Fibroblast of gingiva (primary cell): ENCODE measurements at places on chromosomes 6 and 20.

DNA sequence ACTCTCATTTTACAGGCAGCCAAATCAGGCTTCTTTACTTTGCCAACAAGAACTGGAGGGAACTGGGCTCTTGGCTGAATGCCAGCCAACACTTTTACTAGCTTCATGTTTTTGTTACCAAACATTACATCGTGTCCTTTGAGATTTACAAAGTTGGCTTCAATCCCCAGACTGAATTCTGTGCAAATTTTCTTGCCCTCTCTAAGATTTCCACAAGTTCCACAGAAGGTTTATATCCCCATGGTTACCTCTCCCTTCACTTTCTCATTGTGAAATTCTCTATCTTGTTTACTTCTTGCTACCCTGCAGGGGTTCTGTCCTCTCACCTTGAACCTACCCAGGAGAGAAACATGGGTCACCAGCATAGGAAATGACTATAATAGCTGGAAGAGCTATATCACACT lies 37.6 kb upstream of the PLCB1 start:
- DNase-seq: peak; percentile 89

- no peak for DNase-seq
Measured at GRCh38 chr20:17658648-17658993, 23.4 kb downstream of the RRBP1 start.

DNA sequence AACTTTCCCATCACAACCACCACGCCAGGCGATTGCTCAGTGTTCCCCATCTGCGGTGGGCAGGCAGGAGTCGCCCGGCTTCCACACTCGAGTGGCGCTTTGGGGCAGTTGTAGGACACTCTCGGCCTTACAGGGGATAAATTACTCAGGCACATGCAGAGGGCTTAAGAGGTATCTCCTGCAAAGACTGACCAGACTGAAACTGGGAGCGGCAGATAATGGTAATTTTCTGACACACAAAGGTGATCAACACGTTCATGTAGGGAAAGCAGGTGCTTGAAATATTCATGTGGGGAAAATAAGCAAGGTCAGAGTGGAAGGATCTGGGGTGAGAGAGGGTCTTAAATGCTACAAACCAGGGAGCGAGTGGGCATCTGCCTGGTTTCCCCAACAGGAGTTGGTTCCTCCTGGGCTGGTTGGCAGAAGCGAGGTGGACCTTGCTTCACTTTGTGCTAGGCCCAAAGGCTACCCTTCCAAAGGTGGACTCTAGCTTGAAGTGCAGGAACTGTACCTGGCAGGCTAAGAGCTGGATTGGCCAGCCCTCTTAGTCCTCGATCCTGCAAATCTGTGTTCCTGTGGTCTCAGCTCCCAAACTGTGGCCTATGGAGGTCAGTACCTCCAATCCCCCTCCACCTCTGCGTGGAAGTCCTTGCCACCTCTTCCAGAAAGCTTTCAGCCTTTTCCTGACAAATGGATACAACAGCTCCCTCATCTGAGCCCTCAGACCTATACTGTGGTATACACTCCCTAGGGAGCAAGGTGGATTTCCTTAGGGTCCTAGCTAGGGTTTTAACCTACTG lies 16.7 kb downstream of the PLAGL2 start:
- no peak for DNase-seq

GRCh38 chr20:53408691-53409446 lies 184.8 kb downstream of the ZNF217 start:
- peak; percentile 32 for DNase-seq

DNA sequence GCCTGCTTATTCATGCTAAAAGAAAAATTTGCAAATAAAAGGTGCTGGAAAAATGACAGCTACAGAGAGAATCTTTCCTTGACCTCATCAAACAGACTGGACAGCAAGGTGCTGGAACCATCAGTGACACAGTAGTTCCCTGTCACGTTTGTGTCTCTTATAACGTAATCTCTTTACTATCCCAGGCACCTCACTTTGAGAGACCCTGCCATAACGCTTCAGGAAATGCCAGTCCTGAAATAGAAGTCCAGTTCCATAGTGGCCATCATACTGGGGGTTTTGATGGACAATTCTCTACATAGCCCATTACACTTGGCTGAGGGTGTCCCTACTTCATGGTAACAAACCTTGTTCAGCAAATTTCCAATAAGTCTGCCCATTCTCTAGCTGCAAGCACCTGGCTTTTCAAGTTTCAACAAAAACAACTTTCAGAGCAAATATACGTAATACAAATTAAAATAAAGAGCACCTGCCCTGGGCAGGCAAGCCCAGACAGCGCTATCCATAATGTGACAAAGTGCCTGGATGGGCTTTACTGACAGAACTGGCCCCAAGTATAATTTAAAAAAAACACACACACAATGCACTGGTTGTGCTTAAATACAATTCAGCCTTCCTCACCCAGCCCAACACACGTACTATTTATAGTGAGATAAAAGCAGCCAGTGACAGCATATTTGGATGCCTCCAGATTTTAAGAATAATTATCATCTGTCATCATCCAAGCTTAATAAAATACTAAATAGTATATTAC lies 38.7 kb downstream of the CNKSR3 start:
- DNase-seq: no peak

GRCh38 chr6:12069891-12070529 lies 57.9 kb downstream of the HIVEP1 start:
- DNase-seq: no peak

DNA sequence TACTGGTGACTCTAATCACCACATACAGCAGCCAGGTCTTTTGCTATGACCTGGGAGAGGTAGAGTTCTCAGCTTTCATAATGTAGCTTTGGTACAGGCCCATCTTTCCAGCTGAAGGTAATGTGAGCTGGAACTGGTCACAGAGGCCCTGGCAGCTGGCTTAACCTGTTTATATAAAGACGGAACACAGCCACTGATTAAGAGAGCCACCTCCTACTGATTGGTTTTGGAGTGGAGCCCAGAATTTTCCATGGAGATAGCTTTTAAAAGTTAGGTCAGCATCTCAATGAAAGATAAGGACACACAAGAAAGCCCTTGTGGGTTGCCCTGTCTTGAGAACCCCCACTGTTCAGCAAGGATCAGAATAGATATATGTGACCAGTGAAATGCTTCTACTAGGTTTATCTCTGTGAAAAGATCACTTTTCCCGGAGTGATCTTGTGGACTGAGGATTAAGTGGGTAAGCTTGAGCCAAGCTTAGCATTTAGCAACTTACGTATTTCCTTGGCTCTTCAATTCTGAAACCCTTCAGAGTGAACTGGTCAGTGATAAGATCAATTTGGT lies 213.7 kb upstream of the CITED2 start:
- peak; percentile 37 for DNase-seq

- no peak for DNase-seq
Measured at GRCh38 chr20:44336725-44337380, at the start of gene R3HDML. TSS of gene R3HDML (plus strand) at chr20:44337043. CDS start at chr20:44337158, 115 bp downstream.

DNA sequence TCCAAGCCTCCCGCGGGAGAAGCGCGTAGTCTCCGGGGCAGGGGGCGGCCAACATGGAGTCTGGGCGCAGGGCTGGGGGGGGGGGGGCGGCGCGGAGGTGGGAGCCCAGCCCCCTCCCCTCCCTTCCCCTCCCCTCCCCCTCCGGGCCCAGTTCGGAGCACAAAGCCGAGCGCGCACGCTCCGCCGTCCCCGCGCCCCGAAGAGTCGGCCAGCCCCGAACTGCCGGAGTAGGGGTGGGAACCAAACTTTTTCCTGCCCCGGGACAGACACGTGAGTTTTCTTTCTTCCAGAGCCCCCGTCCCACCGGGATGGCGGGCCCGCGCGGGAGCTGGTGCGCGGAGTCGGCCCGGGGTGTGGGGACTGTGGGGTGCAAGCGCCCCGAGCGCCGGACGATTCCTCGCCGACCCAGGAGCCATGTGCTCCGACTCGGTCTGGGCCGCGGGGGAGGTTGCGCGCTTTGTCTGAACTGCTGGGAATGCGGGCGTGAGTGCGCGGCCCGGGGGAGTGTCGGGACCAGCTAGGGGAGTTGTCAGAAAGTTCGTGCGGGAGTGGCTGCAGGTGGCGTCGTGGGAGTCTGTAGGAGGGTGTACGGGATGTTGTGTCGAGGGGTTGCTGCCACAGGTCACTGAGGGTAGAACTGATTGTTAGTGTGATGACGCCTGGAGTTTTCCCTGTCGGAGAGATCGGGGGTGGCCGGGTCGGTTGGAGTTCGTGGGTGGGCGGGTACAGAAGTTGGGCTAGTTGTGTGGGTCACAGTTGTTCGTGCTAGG lies 1.2 kb downstream of the TGIF2 start:
- DNase-seq: peak; percentile 23

DNA sequence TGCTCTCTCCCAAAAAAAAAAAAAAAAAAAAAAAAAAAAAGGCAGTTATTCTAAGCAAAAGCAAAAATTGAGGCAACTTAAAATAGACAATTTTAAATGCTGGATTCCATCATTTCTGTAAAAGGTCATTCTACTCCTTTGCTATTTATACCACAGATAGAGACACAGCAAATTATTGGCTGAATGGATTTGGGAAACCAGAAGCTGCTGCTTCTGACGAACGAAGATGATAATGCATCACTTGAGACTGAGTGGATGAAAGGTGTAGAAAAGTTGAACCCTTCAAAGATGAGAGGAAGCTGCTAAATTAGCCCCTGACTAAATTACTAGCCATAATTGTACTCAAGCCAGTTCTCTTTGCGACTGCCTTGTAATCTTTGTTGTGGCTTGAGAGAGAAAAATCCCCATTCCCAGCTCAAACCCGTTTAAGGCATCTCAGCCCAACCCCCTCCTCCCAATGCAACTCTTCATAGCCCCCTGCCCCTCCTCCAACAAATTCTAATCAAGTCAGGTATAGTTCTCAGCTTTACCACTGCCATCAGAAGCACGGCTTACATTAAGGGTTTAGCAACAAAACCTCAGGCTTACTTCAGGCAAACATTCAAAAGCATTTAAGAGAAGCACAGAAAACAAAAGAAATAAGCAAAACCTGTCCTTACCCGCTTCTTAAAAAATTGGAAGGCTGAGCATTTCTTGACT lies 1.0 kb downstream of the SGK1 start:
- no peak for DNase-seq

DNA sequence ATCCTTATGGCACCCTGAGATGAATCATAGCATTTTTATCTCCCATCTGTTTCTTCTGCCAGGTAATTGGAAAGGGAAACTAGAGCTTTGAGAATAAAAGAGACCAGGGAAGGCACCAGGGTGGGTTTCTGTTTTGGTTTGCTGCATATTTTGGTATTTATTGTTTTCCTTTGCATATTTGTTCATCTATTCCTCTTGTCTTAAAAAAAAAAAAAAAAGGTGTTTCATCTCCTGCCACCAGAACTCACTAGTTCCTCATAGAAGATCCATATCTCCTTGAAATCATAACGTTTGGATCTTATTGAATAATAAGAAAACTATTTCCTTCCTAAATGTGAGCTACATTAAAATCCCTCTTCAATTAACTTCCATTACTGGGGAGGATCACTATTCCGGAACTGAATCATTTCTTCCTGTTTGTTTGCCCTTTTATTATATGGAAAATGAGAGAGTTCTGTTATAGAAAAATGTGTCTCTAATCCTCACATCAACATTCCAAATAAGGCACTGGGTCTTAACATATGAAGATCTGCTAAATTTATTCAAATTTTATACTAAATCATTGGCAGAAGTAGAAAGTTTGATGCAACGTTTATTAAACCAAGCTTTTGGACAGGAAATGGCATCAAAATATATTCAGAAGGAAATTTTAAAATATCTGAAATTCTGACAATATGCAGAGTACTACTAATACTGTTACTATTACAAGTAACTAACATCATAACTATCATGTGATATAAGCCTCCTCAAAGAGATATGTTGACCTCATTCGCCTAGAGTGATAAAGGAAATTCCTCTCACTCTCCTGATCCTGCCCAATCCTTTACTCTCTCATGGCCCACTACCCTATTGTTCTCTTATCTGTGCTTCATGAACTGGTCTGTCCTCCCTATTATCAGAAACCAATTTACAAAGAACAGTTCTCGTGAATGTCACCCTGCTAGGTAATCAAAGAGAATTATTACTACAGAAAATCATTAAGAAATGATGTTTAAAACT lies 229.4 kb upstream of the RSPO3 start:
- DNase-seq: no peak

DNA sequence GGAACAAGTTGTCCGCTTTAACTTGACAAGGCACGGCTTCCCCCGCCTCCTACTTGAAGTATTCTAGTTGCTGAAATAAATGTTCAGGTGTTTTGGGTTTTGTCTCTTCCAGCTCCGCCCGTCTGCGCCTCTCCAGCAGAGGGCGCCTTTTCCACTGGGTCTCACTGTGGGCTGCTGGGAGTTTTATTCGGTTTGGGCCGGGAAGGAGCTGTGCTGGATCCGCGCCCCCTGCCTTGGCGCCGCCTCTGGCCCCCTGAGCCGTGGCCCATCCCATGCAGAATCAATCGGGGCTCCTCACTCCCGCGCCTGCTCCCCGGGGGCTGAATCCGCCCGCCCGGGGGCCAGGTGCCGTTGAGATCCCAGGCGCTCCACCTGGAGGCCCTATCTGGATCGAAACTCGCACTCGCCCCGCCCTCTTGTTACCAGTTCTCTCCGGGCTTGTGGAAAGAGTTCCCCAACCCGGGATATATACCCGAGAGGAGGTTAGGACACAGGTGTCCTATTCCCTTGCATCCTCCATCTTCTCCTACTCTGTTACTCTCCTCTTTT lies 51.0 kb upstream of the TCF21 start:
- DNase-seq: no peak

DNA sequence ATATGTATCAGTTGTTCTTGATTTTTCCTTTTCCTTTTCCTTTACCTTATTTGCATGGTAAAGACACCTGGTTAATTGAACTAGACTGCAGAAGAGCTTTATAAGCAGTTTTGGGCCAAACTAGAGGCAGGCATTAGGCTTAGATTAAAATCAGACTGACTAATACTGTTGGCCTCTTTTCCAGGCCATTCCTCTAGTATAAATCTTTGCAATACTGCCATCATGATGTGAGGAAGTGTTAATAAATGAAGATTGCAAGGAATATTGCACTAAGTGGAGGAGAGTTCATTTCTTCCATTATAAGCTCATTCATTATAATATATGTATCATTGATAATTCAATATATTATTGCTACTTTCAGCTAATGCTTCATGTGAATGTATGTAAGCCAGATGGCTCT lies 163.8 kb downstream of the MMUT start:
- DNase-seq: no peak

DNA sequence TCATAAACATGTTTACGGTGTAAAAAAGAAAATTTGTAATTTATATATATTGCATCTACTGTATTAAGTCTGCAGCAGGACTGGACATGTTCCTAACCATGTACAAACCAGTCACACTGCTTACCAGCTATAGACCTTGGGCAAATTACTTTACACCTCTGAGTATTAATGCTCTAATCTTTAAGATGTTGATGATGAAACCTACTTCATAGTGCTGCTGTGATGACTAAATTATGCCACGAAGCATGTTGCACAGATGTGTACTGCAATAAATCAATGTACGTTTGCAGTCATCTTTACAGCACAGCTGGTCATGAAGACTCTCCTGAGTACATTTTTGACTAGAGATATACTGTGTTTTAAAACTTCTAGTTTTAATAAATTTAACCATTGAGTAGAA lies 42.6 kb downstream of the PRKN start:
- no peak for DNase-seq

- no peak for DNase-seq
Measured at GRCh38 chr6:42962502-42963178, 2.1 kb downstream of the GNMT start.

DNA sequence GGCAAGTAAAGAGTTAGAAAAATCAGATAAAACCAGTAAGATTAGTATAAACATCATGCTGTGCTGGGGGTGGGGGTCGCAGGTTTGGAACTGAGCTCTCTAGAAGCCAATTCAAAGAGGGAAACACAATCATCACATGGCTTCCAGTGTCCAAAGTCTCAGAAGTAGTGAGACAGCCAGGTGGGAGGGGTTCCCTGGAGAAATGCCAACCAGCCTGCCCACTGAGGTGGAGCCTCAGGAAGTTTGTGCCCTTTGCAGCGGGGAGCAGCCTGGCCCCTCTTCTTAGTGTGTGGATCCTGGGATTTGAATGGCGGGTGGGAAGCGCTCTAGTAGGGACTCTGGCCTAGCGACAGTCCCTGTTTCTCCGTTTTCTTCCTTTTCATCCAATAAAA lies 21.4 kb downstream of the C6orf15 start:
- no peak for DNase-seq
